Effector CD4-positive, alpha-beta T cell (primary cell): ENCODE measurements at places on chromosomes 4 and X.
A peak's percentile ranks its signal among the peaks of the same experiment; 100 is the strongest.

DNA sequence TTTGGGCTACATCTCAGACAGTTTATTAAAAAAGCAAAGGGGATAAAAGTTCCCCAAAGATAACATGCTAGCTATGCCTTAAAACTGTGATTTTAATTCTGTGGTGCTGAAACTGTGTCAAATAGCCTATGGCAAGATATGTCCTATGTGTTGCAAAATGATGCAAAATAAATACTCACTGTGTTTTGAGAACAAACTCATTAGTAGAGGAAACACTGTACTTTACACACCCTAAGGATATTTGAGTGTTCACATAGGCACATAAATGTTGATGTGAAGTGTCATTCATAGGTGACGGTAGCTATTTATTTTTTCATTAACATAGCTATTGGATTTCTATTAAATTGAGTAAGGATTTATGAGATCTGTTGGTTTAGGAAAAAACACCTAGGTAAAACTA is 351.9 kb downstream of the FAT4 start:
- DNase-seq: no peak

GRCh38 chrX:108299101-108299591 is 139.1 kb downstream of the COL4A6 start:
- no peak for DNase-seq

DNA sequence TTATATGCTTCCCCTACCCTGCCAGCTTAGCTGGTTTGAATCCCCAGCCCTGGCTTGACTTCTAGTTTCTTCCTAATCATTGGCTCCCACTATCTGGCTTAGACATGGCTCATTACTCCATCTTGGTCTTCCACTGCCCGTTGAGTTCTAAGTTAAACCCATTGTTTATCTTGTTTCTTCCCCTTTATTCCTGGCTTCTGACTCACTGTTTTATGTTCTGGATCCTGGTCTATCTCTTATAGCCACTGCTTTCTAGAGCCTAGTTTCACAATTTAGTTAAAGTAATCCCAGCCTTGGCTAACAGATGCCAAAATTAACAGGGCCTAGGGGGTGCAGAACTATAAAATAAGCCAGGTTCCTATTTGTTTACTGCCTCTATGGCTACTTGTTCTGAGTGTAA is 120.9 kb downstream of the ARHGEF9 start:
- DNase-seq: no peak

DNA sequence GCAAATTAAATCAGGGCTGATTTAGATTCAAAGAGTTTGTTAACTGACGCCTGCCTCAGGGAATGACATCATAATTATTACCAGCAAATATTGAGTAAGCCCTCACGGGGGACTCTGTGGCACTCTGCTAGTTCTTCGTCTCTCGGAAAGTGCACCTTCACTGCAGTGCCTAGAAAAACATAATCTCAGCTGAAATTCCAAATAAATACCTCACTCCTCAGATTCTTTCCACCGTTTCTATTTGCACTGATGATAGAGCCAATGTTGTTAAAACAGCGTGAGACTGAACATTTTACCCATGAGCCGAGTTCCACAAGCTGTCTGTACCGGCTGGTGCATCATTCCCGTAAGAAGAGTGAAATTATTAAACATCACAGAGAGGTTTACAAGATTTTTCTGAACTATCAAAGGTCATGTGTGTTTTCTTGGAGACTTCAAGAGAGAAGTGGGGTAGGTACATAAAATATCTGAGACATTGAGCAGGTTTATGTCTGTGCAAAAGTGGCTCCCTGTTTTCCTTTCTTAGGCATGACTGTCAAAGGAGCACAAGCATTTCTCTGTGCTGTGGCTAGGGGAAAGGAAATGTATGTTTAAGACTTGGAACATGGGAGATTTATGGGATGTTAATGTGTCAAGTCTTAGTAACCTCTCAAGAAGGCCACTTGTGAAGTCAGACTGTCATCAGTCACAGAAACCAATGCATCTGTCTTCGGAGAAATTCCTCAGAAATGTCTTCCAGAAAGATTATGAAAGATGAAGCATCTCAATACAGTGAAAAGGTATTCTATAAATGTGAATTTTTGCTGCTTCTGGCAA is 119.6 kb downstream of the CBLL2 start:
- DNase-seq: no peak

- no peak for DNase-seq
Observed at GRCh38 chrX:142295190-142295589, 90.1 kb upstream of the MAGEC2 start.

DNA sequence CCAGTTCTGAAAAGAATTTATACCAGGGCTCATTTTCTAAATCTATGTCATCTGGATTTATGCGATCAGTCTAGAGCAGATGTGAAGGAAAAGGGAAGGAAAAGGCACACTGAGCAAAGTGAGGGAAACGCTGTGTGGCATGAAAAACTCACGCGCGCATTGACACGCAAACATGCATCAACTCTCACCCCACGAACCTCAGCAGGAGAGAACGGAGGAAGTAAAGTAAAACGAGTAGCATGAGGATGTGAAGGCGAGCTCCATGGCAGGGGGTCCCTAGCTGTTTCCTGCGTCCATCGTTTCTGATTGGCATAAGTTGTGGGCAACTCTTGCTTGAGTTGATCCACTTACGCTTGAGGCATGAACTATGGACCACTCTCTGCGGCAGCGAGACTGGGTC is 102.8 kb upstream of the PDLIM3 start:
- DNase-seq: no peak

GRCh38 chrX:20029728-20030127 is 38.9 kb upstream of the BCLAF3 start:
- no peak for DNase-seq

DNA sequence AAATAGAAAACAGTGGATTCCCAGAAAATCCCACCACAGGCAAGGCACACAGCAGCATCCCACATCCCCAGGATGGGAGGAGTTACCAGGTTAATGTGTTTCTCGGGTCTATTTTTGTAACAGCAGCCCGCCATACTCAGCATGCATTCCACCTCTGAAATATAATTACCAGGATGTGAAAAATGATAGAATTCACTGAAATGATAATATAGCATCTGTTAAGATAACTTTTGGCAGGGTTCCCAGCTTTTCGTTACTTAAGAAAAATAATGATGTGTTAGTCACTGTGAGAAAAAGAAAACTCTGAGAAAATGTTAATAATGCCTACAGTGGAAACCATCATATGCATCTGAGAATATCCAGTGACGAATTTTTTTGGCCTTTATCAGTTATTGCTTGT is 87.1 kb downstream of the VCX2 start:
- DNase-seq: no peak

- no peak for DNase-seq
Observed at GRCh38 chrX:155071694-155072280, 479 bp downstream of the BRCC3 start.

GRCh38 chrX:19392703-19393102 is 49.0 kb downstream of the PDHA1 start:
- no peak for DNase-seq

GRCh38 chrX:136322064-136322463 is 21.3 kb downstream of the ADGRG4 start:
- no peak for DNase-seq

DNA sequence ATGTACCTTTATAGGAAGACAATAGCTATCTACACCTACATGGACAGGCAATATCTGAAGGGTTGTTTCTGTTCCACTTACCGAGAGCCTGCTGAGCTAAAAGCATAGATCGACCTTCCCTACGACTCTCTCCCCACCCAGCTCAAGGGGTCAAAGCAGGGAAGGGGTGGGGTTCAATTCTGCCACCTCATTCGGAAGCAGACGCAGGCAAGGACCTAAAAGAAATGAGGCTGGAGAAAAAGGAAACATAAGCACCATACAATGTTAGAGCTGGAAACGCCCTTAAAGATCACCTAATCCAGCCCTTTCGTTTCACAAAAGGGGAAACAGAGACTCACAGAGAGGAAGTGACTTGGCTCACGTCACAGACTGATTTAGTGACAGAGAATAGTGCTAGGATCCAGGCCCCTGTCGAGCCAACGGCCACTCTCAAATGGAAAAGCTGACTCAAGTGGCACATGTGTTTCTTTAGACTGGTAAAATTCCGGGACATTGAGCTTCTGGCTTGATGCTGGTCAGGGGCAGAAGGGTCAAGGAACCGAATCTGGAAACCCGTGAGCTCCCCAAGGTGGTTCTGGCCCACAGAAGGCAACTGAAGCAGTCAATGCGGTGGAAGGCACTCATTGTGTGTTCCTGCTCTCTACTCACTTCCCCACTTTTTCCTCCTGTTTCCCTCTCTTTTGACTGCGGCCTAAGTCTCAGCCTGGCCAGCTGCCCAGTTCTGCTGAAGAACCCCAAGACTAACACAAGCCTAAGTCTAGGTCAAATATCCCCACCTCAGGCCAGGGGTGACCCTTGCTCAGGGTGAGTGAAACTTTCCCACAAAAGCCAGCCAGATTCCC is 7.5 kb downstream of the SEPTIN6 start:
- DNase-seq: peak; percentile 47

GRCh38 chrX:104459796-104460195 is 106.2 kb upstream of the IL1RAPL2 start:
- DNase-seq: no peak

GRCh38 chr4:10079256-10079655 is 37.3 kb downstream of the WDR1 start:
- DNase-seq: no peak

GRCh38 chrX:115054876-115055275 is 37.5 kb upstream of the IL13RA2 start:
- no peak for DNase-seq

- no peak for DNase-seq
Observed at GRCh38 chrX:124726292-124726691, 379.9 kb downstream of the SH2D1A start.

DNA sequence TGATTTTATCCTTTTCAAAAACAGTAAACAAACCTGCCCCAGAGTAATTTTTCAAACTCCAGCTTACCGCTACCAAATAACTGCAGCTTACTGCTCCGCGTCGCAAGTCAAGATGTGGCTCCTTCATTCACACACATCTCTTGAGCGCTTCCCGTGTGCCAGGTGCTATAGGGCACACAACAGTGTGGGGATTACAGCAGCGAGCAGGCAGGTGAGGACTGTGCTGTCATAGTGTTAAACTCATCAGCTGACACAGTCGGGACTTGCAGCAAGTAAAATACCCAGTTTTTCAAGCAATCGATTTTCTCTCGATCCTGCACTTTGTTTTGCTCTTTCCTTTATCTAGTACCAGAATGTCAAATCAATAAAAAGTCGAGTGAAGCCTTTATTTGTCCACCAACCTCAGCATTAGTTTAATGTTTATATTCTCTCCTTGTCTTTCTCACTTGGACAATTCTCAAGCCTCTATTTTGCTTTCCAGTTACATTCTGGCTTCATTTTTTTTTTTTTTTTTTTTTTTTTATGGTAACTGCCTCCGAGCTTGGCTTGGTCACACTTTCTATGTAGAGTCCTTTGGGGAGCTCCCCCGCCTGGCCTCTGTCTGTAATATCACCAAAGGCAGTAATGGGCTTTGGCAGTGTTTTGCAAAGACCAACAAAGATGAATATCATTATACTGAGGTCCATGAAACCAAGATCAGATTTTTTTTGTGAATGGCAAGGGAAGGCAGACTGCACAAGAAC is 8.3 kb upstream of the ASB5 start:
- DNase-seq: no peak

DNA sequence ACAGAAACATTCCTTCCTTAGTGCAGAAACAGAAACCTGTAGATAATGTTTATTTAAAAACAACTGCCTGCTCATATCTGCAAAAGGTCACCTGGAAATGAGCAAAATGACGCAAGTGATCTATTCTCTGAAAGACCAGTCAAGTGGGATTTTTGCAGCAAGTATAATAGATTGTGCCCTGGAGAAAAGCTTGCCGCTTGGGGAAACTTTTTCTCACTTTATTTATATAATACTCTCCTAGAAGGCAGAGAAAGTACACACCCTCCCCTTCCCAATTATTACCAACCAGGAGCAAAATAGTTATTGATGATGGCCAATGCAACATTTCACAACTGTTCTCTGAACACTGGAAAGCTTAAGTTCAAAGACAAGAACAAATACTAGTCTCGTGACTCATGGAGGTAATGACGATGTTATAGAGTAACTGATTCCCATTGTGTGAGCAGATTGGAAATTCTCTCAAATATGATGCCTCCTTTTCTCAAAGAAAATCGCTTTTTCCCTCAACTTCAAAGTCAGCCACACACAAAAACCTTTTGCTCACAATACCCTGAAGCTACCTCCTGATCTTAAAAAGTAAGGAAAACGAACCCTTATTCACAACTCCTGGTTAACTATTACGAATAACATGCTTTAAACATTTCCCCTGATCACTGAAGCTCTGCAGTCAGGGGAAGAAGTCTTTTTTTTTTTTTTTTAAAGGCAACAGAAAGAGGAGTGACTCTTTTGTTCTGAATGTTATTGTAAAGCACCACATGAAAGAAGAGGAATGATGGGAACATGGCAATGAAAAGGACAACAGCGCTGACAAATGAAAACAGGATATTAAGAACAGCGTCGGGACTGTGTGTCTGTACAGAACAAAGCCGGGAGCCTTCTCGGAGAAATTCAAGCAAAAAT is 41.0 kb downstream of the MID1 start:
- no peak for DNase-seq

- DNase-seq: no peak
Observed at GRCh38 chr4:7293703-7294102, 101.4 kb downstream of the SORCS2 start.

DNA sequence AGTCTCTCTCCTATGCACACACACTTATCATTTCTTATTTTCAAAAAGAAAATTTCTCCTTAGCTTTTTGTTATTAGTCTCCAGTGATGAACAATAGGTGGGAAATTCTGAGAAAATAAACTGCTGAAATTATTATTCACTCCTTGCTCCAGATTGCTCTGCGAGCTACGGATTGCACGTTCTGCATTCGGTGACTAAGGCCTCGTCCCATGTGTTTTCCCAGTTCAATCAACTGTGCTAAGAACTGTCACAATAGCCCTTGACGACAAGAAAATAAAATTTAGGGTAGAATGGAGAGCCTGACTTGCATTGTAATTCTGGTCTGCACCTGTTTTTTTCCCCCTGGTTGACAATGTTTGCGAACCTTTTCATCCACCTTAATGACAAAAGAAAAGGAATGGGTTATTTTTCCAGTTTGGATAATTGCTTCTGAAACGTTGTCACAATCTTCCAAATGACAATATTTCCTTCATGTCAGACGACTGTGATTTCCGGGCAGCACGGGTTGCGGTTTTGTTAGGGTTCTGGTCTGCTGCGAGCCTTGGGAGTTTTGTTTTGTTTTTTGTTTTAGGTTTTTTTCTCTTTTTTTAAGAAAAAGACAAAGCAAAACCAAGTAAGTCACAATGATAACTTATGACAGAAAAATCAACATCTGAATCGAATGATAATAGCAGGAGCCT is 124.5 kb upstream of the NOCT start:
- no peak for DNase-seq

DNA sequence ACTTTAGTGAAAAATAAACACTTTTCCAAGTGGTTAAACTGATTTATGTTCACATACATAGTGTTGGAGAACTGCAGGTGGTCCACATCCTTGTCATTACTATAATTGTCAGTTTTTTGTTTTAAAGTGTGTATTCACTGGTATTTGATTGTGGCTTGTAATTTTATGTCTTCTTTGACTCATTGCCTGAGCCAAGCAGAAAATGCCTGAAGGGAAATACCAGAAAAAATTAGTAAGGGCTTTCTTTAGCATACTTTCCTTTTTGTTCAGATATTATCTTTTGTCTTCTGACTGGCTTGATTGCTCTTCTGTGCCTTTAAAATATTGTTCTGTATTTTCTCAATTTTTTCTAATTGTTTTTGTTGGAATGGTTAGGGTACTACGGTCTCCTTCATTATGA is 981.3 kb downstream of the C4orf33 start:
- no peak for DNase-seq
